ENCODE measurements at places on chromosomes 16 and 17. TPM values are rescaled to one million over a fixed set of nuclear protein-coding genes. Genes with fewer than 3 reads are reported as not detected.

The CPHXL2 gene
- not detected for total RNA-seq

The KRT33B gene
- total RNA-seq = not detected

The CSNK1D gene
- 228 TPM for total RNA-seq

The SPEM1 gene
- not detected for total RNA-seq

The PRMT7 gene
- total RNA-seq = 30.5 TPM

The TOX3 gene
- 0.23 TPM for total RNA-seq

The FOXL1 gene
- 1.9 TPM for total RNA-seq

The ALDOC gene
- total RNA-seq = 2.1 TPM

The RHBDL1 gene
- total RNA-seq = 1.0 TPM

Data from A549 treated with ZK216348 at 1 μM for 4 hours (cell line).